ENCODE measurements at places on chromosomes 4 and X.

DNA sequence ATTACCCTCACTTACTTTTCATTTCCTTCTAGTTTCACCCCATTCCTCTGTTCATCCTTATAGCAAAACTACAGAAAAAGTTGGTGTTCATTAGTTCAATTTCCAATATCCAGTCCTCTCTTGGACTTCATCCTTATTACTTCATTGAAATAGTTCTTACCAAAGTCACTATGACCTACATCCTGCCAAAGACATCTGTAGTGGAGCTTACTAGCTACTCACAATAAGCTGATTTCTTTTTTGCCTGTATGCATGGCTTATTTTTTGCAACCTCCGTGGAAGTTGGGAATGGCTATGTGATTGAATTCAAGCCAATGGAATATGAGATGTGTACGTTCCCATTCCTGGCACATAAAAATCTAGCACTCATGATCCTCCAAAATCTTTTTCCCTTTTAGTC lies 4.6 kb upstream of the CDKL2 start:
- DNase-seq, result no peak

- DNase-seq, result peak; percentile 28
Observed at GRCh38 chr4:39045827-39046221, 13.6 kb upstream of the TMEM156 start.

GRCh38 chr4:153950100-153950979 lies 161.5 kb upstream of the SFRP2 start:
- no peak for DNase-seq

DNA sequence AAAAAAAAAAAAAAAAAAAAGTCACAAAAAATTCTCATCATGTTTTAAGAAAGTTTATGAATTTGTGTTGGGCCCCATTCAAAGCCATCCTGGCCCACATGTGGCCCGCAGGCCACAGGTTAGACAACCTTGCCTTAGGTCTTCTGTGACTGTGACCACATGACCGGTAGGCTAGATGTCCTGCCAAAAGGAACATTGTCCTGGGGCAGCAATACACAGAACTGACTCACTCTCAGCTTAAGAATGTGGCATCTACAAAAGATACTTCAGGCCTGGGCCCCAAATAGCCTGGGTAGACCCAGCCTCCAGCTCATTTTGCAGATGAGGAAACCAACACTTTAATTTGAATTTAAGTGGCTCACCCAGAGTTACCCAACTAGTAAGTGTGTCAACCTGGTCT lies 10.0 kb downstream of the AWAT2 start:
- DNase-seq, result no peak

GRCh38 chr4:99438405-99438780 lies 3.3 kb upstream of the ADH7 start:
- no peak for DNase-seq

DNA sequence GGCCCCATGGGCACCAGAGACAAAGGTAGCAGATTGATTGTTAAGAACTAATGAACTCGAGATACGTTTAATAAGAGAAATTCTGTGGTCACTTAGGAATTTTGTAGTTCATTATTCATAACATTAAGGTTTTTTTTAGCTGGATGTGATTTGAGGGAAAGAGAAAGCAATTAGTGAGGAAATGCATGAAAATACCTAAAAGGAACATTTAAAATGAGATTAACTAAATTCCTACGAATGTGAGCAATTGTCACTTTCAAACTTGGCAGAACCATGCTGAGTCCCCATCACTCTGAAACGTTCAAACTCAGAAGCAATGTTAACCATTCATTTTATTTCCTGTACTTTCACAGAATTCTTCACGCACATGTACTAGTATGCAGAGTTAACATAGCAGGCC lies 5.9 kb downstream of the PRMT9 start:
- no peak for DNase-seq

Data from HAP-1 (cell line).